Upper lobe of left lung (tissue), 6 donors: ENCODE measurements at places on chromosomes 1 and 21.
A peak's percentile ranks its signal among the peaks of the same experiment; 100 is the strongest.

- H3K27me3 ChIP-seq, result no peaks in the 10 kb centered on the region
- H3K4me1 ChIP-seq, result peaks cover 4% of the 10 kb centered on the region
- H3K4me3 ChIP-seq, result no peak overlapping the region
- H3K36me3 ChIP-seq, result no peaks in the 10 kb centered on the region
- H3K27ac ChIP-seq, result no peak overlapping the region
Observed at GRCh38 chr1:68363339-68363738, 86.4 kb downstream of the RPE65 start.

GRCh38 chr1:24105368-24106160 is 6.4 kb downstream of the MYOM3 start:
- H3K27ac ChIP-seq, result no peak overlapping the region
- H3K4me3 ChIP-seq, result no peak overlapping the region
- H3K36me3 ChIP-seq, result no peaks in the 10 kb centered on the region
- DNase-seq, result no peak

- H3K27ac ChIP-seq, result no peak overlapping the region
- no peak for DNase-seq
- no peaks in the 10 kb centered on the region for H3K36me3 ChIP-seq
- H3K4me1 ChIP-seq, result no peaks in the 10 kb centered on the region
- no peaks in the 10 kb centered on the region for H3K27me3 ChIP-seq
- no peak overlapping the region for H3K4me3 ChIP-seq
Observed at GRCh38 chr1:244713332-244713731, 60.4 kb downstream of the DESI2 start.

DNA sequence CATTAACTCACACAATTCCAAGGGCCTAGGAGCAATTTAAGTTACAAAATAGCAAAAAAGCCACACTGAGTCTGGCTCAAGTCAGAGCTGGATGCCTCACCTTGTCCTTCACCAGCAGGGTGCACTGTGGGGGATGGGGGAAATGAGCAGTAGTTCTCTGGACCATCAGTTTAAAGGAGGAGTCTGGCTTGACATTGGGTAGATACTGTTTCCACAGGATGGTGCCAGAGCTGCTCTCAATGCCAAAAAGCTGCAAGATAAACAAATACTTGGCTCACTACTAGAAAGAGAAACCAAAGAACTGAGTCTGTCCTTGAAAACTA is 18.8 kb downstream of the EMC1 start:
- no peaks in the 10 kb centered on the region for H3K27me3 ChIP-seq
- DNase-seq, result no peak
- H3K4me1 ChIP-seq, result peaks cover 9% of the 10 kb centered on the region
- H3K27ac ChIP-seq, result no peak overlapping the region

- DNase-seq, result no peak
- H3K4me1 ChIP-seq, result no peaks in the 10 kb centered on the region
- H3K27me3 ChIP-seq, result no peaks in the 10 kb centered on the region
- no peak overlapping the region for H3K4me3 ChIP-seq
Observed at GRCh38 chr1:7015022-7015421, 229.8 kb downstream of the CAMTA1 start.

GRCh38 chr1:150235294-150235851 is 539 bp downstream of the ANP32E start:
- H3K27me3 ChIP-seq, result no peaks in the 10 kb centered on the region
- peak overlapping the region; percentile 93 for H3K4me3 ChIP-seq
- H3K27ac ChIP-seq, result peak overlapping the region; percentile 99
- no peak for DNase-seq
- peaks cover 17% of the 10 kb centered on the region for H3K4me1 ChIP-seq
